ENCODE measurements at places on chromosomes 11 and 22.

GRCh38 chr11:70220136-70220535 is 17.0 kb downstream of the FADD start:
- DNase-seq = no peak

GRCh38 chr22:17105143-17106129 is 15.7 kb downstream of the TMEM121B start:
- DNase-seq = no peak

- no peak for DNase-seq
These were observed 55.8 kb downstream of the ELFN2 start for GRCh38 chr22:37371491-37371890.

- DNase-seq = no peak
These were observed 185.0 kb downstream of the ADAMTS15 start for GRCh38 chr11:130633466-130633865.

DNA sequence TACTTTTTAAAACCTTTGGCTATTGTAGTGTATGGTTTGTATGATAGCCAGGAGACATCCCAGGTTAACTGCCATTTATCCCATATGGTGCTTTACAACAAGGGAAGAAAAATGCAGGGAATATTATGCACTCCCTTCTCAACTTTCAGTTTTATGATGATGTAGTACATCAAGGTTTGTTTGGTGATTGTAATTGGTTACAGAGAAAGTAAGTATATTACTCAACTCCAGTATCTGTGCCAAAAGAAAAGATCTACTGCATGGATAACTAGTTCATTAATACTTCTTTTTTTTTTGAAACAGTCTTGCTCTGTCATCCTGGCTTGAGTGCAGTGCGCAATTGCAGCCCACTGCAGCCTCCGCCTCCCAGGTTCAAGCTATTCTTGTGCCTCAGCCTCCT is 65.3 kb downstream of the BCL2L13 start:
- no peak for DNase-seq

Measured in germinal center (tissue), 1 donor.